T-helper 17 cell (primary cell): ENCODE measurements at places on chromosomes 3 and 15.

- DNase-seq: no peak
Measured at GRCh38 chr3:9514956-9515355, 38.7 kb downstream of the LHFPL4 start.

DNA sequence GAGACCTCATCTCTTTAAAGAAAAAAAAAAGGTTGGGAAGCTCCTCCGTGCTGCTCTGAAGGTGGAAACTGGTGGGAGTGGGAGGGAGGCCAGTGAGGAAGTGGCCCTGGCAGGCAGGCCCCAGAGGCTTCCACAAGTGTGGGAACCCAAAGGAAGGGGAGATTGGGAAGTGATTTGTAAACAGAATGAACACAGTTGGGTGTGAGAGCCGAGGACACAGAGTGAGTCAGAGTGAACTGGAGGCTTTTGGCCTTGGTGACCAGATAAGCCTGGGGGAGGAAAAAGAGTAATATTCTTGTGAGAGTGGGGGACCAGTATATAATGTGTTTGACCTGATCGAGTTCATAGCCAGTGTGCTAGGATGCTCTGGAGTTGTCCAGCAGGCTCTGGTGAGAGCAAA, 23.0 kb downstream of the MKRN2 start:
- no peak for DNase-seq

- DNase-seq: no peak
Measured at GRCh38 chr3:81544385-81544784, 217.1 kb downstream of the GBE1 start.

GRCh38 chr3:117609330-117609729, 899.8 kb downstream of the TUSC7 start:
- no peak for DNase-seq

DNA sequence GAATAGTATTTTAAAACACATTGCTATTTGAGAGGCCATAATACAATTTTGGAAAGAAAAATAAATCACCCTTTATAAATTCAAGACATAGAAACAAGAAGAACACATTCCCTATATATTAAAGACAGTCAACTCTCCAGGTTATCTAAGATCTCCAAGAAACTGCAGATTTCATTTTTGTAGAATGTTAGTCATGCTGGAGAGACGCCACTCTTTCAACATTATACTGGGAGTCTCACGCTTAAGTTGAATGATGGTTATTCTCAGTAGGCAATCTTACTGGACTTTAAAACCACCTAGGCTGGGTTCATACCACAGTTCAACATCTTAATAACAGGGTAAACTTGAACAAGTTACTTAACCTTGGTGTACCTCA, 3.6 kb upstream of the CHRM5 start:
- no peak for DNase-seq

GRCh38 chr3:123843668-123844067, 40.5 kb downstream of the MYLK start:
- DNase-seq: no peak

DNA sequence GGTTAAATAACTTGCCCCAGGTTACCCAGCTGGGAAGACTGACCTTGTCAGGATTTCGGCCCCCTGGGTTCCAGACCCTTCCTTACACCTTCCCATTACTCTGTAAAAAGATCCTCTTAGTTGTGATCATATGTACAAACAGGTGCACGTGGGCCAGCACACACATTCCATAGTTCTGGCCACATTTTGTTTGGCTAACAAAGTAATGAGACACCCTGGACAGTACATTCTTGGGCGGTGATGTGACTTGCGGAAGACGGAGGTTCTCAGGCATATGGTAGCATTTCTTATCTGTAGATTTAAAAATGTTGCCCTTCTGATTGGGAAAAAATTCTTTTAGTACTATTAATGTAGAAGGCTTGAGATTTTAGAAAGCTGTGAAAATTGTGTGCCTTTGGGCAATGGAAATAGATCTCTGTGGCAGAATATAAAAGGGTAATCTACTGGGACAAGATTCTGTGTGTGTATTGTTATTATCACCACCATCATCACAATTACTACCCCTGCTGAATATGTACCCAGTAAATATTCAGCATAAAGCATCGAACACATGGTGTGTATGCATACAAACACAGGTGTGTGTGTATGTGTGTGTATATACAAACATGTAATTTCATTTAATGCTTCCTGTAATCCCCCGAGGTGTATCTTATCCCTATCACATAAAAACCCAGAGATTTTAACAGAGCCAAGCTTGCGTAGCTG, 205.4 kb upstream of the UBE2E1 start:
- no peak for DNase-seq

- DNase-seq: no peak
Measured at GRCh38 chr3:149902498-149903139, 68.1 kb downstream of the PFN2 start.

DNA sequence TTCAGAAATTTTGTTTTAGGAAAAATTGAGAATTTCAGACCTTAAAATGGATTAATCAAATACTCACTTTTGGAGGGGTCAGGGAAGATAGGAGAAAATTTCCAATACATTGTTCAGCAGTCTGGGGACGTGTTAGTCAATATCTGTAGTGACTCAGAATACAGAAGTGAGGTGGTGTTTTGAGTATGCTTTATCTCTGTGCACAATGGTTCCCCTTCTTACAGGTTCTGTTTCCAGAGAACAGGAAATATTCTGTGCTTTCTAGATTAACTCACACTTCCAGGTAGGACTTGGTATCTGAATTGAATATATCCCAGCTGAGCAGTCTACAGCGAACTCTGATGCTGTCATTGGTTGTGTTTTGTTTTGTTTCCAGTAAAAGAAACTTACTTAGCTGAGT, 30.7 kb upstream of the CCDC54 start:
- no peak for DNase-seq

DNA sequence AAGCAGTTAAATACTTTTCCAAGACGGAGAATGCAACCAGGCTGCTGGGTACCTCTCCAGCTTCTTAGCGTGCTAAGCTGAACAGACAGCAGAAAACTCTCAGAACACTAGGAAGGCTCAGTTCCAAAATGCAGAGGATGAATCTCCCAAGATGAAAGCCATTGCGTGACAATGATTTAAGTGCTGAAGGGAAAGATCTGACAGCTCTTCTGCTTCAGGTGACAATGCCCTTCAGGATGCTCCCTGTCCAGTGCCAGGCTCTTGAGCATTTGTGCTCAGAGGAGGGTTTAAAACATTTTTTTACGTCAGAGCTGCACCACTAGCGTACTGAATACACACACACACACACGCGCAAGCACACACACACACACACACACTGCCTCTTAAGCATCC, 26.3 kb downstream of the ARHGEF3 start:
- no peak for DNase-seq

DNA sequence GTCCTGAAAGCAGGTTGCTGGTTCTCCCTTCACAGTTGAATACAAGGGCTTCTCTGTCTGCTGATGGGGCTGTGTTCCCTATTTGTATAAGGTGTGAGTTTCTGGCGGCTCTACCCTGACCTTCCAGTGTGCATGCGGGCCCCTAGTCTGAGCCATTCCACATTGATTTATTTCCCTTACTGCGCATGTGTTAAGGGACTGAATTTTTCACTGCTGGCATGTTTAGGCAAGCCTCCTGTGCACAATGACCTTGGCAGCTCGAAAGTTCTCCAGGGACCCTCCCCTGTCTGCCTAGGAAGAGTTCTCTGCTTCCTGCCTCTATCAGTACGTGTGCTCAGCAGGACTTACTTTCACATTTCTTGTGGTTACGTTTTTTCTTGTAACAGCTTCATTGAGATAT, 11.4 kb downstream of the TRAK1 start:
- DNase-seq: no peak

DNA sequence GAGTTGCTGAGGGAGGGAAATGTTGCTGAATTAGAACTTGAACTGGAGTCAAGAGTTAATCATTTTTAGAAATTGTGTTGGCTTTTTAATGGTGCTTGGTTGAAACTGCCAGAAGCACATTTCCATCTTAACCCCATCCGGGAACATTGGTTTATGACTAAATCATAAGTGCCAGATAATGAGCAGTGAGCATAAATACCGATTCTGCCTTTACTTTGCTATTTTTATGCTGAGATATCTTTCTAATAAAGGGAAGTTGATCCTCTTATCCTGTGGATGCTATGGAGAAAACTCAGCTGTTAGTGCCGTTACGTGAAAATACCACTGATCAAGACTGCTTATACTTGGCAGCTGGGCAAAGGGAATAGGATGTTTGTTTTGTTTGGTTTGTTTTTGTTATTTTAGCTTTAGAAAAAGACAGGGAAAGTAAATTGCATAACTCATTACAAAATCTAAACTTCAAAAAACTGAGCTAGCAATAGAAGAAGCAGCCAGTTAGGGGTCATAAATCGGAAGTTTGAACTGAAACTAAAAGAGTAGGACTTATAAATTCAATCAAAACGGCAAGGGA, 813.1 kb downstream of the NAALADL2 start:
- DNase-seq: no peak

- no peak for DNase-seq
Measured at GRCh38 chr3:55541016-55541415, 53.9 kb upstream of the WNT5A start.

DNA sequence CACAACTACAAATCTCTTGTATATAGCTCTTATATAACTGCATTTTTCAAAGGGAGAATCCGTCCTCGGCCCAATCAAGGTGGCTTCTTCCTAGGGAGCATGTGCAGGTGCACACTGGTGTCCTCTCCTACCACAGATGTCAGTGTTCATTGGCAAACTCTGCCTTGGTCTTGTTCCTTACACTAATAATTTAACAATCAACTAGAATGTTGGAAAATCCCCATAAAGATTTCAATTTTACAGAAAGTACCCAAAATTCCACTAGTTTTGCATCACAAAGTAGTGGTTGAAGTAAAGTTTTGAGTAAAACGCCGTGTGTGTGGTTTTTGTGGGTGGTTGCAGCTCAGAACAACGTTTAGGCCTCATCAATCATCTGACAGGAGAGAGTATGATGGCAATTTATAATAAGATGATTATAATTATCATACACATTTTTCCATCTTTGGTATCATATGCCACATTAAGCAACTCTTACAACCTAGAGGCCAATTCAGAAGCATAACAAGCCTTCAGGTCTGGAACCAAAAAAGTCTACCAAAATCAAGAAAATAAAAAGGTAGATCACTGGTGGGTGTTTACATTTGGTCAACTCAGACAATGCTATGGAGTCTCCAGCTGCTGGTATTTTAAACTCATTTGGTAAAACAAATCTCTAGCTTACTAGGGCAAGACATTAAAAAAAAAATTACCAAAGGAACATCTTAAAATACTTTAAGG, 128.9 kb upstream of the BHLHE40 start:
- DNase-seq: peak; percentile 23

DNA sequence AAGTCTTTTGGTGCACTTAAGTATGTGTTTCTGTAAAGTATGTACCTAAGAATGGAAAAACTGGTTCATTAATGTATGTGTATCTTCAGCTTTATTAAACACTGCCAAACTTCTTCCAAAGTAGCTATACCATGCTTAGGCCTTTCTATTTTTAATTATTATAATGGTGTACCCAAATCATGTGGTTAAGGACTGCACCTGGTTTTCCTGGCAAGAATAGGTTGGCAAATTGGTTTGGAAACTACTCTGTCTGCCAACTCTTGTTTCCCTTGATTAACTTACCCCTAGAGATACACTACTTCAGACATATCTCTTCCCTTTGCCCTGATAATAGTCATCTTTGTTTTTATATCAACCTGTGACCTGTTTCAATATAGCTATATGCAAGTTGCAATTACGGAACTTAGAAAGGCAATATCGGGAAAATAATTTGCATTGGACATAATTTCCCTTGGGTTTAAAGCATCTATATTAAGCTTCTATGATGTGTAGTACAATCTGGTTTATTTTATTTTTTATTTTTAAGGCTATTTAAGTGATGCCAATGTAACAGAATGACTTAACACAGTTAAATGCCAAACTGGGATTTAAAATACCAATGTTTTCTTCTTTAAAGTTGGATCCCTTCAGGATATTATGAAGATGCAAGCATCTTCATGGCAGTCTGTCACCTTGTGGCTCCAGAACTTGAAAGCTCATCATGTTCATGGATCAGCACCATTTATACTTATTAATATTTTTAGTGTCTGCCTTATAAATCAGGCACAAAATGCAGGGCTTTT, 40.6 kb upstream of the TMEM108 start:
- no peak for DNase-seq

DNA sequence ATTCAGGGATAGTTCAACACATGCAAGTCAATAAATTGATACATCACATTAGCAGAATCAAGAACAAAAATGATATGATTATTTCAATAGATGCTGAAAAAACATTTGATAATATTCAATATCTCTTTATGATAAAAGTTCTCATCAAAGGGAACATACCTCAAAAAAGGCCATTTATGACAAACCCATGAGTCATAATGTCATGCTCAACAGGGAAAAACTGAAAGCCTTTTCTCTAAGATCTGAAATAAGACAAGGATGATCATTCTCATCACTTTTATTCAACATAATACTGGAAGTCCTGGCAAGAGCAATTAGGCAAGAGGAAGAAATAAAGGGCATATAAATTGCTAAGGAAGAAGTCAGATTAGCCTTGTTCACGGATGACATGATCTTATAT, 54.1 kb upstream of the TMEM158 start:
- DNase-seq: no peak

DNA sequence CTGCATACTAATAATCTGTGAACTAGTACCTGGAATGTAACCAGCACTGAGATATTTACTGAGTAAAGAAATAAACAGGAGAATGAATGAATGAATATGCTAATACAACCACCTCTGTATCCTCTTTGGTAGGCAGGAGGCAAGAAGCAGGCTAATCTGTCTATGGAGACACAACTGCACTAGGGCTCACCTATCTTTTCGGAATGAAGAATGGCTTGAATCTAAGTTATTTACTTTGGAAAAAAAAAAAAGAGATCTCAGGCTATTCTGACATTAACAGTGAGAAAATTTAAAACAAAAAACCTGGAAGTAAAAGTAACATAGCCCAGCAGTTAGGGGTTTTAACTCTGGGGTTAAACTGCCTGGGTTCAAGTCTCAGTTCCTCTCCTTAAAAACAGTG, 174.2 kb downstream of the FOXP1 start:
- DNase-seq: no peak

DNA sequence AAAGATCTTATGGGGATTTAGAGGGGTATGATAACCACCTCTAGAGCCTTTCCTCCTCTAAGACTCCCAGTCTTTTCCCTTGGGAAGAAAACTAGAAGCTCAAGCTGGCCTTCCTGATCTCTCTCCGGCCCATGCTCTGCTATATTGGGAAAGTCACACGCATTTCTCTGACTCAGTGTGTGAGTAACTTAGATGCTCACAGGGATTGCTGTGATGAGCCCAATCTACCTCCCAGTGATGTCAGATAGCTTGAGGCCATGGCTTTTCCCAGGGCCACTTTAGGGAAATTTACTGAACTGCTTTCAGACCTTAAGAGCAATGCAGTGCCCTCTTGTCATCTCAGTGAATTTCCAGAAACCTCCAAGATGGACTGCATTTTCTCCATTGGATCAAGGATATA, 8.6 kb upstream of the ST8SIA2 start:
- no peak for DNase-seq

GRCh38 chr15:27743638-27744037, 355.5 kb downstream of the OCA2 start:
- no peak for DNase-seq
